ENCODE measurements at places on chromosomes 7 and 10. TPM values are rescaled to one million over a fixed set of nuclear protein-coding genes. Genes with fewer than 3 reads are reported as not detected.
A peak's percentile ranks its signal among the peaks of the same experiment; 100 is the strongest.

GRCh38 chr10:114953047-114953446 is 15.1 kb downstream of the TRUB1 start:
- no peak for DNase-seq

DNA sequence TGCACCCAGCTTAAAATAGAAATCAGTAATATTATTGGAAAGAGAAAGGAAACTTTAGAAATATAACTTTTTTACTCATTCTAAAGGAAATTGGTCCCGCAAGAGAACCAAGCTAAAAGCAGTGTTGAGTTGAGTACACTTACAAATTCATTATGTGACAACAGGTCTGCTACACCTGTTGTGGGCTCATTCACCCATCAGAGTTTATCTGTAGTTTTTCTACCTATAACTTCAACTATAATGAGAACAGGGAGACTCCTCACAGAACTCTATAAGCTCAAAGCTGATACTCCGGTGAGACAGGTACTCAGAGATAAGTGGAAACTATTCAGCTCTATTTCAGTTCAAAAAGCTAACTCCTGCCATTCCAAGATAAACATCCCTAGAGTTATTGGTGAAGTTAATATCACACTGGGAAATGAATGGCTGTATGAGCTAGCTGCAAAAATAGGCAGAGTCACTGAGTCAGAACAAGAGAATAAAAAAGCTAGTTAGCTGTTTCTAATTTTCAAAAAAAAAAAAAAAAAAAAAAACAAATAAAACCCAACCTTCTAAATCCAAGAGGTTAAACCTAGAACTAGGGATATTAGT is 121.3 kb downstream of the PPP1R3A start:
- no peak for DNase-seq

- DNase-seq, result no peak
These were observed 122.2 kb downstream of the GPR37 start for GRCh38 chr7:124643311-124643811.

DNA sequence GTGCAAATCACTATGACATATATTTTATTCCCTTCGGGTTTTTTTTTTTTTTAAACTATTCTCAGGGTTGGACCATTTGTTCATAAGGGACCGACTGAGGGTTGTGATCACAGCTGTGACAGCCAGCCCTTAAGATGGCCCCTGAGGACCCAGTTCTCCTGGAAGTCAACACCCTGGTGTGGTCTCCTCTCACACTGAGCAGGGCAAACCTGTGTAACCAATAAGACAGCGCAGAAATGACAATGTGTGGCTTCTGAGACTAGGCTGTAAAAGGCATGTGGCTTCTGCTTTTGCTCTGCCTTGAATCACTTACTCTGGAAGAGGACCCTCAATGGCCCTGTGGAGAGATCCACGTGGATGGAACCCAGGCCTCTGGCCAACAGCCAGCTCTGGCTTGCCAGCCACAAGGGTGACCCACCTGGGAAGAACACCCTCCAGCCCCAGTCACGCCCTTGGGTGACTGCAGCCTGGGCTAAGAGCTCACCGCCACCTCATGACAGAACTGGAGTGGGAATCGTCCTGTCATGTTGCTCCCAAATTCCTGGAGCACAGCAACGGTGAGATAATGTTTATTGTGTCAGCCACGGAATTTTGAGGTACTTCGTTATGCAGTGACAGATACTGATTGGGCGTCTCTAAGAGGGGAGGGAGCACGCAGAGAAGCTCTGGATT is 127.1 kb downstream of the CLEC2L start:
- no peak for DNase-seq

DNA sequence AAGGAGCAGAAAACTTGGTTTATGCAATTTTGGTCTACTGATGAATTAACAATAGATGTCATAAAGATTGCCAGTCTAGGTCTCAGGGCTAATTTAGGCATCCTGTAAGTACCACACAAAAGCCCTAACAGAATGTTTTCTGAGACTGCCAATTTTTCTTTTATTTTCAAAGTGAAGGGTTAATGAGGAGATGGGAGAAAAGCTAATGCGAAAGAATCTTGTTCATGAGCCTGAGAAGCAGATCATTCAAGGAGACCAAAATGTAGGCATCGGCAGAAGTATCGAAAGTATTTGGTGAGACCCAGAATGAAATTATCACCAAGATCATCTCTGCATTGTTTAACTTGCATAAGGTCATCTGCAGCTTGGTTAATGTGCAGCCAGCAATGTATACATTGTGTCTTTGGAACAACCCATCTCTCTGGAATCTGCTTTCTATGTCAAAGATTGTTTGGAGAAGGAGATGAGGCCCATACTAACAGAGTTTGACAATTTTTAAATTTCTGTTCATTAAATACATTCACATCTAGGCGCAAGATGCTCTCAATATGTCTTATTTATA is 163.3 kb upstream of the GLI3 start:
- no peak for DNase-seq

DNA sequence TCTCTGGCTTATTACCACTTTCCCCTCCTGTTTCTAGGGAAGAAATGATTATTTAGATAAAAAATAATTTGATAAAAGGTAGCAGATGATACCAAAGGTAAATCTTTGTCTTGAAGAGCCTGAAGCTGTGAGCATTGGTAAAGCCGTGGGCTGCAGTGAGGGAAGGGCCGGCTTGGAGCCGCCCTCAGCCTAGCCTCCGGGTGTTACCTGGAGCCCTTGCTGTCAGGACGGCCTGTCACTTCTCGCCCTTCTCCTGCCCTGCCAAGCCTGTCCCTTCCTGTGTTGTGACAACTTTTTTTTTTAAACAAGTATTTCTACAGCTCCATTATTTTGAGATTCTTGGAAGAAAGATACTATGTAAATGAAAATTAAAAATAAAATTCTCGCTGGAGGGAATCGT is 7.0 kb downstream of the CUX1 start:
- peak; percentile 49 for DNase-seq

DNA sequence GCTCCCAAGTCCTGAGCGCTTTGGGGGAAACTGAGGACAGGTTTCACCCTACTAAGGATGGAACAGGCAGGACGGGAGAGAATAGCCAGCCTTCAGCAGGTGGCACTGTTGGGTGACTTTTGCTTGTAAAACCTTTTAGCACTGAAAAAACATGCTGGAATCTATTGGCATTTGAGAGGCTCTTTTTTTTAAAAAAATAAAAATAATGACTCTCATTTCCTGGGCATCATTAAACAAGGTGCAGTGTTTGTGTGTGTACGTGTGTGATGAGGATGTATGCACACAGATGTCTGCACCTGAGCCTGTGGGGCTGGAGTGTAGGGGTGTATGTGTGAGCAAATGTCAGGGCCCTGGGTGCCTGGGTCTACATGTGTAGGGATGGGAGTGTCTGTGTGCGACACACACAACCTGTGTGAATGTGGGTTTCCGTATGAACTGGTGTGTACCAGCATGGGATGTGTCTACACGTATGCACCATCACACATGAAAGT is 177.9 kb downstream of the RPS24 start:
- no peak for DNase-seq

GRCh38 chr7:90412458-90413184 is 9.4 kb downstream of the CLDN12 start:
- DNase-seq, result no peak

- DNase-seq, result no peak
These were observed 716.2 kb downstream of the SUGCT start for GRCh38 chr7:40851001-40851400.

- DNase-seq, result no peak
These were observed 412.2 kb upstream of the SORCS1 start for GRCh38 chr10:107576746-107577145.

Gene TMEM213
- total RNA-seq, result not detected

Gene OR13A1
- total RNA-seq, result not detected

Gene OPALIN
- total RNA-seq, result not detected

Gene FAM25G
- not detected for total RNA-seq

Gene TMEM139
- 3.7 TPM for total RNA-seq

Gene COL17A1
- 0.19 TPM for total RNA-seq

Gene SOSTDC1
- not detected for total RNA-seq

Gene GSDME
- 12.9 TPM for total RNA-seq

Gene FZD8
- 13.0 TPM for total RNA-seq

Measured in mesenteric fat pad (tissue), 1 donor.